Activated CD8-positive, alpha-beta memory T cell treated with anti-CD3 and anti-CD28 coated beads for 4 hours (primary cell): ENCODE measurements at places on chromosomes 6 and 20.

DNA sequence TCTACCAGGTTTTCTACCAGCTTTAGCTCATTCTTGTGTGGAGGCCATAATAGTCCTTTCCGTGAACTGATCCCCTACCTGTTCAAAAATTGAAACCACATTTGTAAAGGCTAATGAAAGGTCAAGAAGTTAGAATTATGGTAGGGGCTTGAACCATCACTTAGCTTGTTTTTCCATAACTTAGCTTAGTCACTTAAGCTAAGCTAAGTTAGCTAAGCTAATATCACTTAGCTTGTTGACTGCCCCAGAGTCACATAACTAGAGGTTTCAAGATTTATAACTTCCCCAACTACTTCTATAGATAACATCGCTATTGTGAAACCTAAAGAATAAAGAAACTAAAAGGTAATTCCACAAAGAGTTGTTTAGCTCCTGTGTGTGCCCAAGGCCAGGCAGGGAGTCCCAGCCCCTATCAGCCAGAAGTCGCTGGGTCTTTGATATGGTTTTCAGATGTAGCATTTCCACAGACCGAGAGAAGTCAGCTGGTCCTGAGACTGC is 131.8 kb downstream of the VEGFA start:
- DNase-seq = no peak

GRCh38 chr6:142325111-142325510 is 23.3 kb downstream of the ADGRG6 start:
- no peak for DNase-seq

GRCh38 chr20:23156842-23157423 is 70.8 kb upstream of the CD93 start:
- DNase-seq = no peak

GRCh38 chr6:143337201-143337949 is 113.1 kb downstream of the ADAT2 start:
- peak; percentile 18 for DNase-seq

DNA sequence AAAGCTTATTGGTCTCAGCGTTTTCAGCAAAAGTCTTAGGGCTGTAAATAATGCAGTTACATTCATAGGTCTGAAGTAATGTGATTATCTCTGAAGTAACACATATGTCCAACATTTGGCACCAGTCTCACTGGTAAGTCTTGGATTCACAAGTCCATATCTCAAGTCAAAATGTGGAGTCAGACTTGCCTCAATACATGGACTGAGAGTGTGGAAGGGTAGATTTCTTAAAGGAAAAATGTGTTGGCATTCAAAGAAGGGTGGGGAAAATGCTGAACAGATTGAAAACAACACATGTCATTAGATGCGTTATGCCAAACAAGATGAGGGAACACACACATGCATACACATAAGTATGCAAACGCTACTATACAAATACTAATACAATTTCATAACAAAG is 989.0 kb upstream of the MANEA start:
- no peak for DNase-seq
